ENCODE measurements at places on chromosomes 5 and 9.

- peak; percentile 31 for DNase-seq
Observed at GRCh38 chr9:110509792-110510191, 69.7 kb downstream of the SVEP1 start.

GRCh38 chr5:80149161-80149609, 106.7 kb downstream of the SERINC5 start:
- DNase-seq = no peak

DNA sequence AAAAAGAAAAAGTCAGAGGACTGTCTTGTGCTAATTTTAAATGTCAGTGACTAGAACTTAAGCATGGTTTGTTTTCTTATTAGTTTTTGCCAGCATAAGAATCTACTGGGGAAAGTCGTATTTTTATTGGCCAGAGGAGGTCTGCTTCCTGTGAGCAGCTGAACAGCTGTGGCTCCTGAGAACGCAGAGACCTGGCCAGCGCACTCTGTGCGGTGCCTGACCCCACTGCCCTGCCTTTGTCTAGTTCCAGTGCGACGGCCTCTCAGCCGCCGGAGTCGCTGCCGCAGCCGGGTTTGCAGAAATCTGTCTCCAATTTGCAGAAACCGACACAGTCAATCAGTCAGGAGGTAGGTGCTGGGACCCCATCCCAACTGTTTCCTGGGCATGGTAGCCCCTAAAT, 42.5 kb downstream of the PRRC2B start:
- DNase-seq = no peak

DNA sequence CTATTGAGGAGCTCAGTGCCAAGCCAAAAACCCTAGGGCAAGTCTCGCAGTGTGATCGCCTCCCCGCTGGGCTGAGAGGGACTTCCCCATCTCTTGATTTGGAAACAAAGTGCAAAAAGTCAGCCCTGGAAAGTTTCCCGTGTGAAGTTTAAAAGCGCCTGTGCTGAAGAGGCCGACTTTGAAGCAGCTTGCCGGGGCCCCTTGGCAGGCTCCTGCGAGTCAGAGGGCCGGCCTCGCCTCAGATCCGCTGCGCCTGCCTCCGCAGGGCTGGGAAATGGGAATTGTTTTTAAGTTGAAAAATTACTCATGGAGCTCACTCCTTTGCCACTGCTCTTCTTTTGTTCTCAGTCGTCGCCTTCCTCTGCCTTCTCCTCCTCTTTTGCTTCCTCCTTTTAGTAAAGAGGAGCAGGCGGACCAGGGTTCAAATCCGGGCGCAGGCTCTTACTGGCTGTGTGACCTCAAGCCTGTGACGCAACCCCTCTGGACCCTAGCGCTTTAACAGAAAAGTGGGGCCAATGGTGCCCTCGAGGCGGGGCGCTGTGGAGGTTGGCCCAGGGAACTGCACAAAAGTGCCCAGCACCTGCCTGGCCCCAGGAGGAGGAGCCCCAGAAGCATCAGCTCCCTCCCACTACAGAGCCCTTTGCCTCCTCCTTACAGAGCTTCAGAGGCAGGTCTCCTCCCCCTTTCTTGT, 14.7 kb upstream of the LHX2 start:
- no peak for DNase-seq

GRCh38 chr5:6350277-6351090, 27.9 kb downstream of the MED10 start:
- no peak for DNase-seq

- DNase-seq = no peak
Observed at GRCh38 chr9:116002624-116003023, 151.0 kb upstream of the PAPPA start.

DNA sequence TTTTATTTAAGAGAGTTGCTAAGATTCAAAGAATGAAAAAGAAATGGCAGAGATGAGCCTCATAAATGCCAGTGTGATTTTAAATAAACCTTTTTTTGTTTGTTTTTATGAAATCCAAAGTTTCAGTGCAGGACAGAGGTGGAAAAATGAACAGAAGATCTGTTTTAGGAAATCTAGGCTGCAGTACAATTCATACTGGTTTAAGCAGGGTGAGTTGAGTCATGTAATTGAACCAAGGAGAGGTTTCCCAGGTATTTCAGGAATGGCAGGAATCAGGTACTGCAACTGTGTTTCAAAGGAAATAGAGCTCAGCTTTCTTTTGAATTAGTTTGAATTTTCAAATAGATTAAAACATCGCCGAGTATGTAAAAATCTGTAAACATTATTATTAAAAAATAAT, 3.0 kb upstream of the ANKRD31 start:
- DNase-seq = no peak

DNA sequence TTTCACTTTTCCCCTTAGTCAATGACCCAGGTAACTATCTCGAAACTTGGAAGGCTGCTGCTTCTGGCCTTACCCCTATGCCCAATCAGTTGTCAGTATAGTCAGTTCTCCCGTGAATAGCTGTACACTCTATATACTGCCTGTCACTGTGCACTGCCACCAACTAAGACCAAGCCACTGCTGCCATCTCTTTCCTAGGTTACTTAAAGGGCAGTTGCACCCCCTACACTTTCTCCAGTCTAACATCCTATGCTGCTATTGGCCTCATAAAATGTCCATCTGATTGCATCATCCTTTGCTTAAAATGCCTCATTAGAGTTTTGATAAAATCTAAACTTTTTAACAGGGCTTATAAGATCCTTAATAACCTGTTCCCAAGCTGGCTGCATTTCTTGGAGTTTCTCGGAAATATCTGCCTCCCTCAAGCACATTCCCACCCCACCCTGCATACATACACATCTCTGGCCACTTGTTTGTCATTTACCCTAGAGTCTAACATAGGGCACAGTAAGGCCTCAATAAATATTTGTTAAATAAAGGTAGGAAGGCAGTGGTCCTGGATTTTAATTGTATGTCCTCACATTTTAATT, 32.8 kb upstream of the TNFAIP8 start:
- DNase-seq = no peak

DNA sequence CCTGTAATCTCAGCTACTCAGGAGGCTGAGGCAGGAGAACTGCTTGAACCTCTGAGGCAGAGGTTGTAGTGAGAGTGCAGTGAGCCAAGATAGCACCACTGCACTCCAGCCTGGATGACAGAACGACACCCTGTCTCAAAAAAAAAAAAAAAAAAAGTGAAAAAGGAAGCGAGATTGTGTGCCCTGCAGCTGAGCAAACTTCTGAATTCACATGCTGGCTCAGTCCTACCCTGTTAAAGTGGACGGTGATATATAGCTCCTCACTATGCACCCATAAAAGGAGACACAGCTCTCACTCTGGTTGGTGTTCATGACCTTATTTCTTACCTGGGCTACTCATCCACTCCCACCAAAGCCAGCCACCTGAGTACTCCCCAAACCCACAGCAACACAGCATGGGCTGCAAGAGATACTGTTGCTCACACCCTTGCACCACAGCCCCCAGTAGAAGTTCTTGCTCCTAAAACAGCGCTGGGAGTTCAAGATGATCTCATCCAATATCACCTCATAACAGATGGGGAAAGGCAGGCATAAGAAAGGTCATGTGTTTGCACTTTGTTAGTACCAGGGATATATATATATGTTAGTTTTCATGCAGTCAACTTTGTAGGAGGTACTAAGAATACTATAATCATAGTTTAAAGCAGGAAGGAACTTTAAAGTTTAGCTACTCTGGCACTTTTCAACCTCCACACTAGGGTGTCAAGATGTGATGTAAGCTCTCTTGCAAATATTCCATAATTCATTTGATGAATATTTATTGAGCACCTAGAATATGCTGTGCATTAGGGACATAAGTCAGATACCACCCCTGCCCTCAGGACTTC, 4.0 kb downstream of the TTLL11 start:
- no peak for DNase-seq

DNA sequence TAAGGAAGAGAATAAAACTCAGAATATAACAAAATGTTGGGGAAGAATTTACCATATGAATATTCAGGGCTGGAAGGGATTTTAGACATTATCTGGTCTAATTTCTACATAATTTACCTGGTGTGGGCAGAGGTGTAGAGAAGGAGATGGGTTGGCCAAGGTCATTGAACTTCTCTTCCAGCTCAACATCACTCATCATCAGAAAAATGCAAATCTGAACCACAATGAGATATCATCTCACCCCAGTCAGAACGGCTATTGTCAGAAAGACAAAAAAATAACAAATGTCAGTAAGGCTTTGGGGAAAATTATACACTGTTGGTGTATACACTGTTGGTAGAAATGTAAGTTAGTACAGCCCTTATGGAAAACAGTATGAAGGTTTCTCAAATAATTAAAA, 121.7 kb downstream of the PTTG1 start:
- no peak for DNase-seq

DNA sequence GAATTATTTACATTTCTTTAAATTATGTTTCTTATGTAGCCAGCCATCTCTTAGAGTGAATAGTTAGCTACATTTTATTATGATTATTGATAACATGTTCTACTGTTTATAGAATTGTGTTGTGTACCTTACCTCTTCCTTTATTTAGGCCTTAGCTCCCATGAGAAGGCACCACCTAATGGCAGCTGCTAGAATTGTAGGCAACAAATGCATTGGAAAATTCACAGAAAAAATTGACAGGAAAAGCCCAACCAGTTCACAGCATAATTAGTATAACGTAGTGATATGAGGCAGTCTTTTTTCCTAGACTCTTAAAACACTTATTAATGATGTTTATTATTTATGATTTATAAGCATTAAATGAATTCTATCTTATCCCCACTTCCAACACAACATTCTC, 175.8 kb downstream of the WDR70 start:
- DNase-seq = peak; percentile 30

DNA sequence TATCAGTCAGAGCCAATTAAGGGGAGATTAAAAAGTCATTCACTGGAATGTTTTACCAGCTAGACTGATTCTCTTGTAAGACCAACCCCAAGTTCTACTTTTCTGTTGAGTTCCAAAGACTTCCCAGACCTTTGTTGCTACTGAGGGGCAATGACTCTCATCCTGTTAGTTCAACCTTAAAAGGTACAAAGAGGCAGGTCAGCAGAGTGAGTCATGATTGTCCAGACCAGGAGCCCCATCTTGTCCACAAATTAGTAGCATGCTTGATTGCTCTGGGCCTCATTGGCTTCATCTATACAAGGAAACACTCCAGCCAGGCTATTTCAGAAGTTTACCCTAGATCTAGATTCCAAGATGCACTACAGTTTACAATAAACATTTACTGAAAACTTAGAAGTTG, 79.9 kb upstream of the IL7R start:
- no peak for DNase-seq

- no peak for DNase-seq
Observed at GRCh38 chr5:172637110-172637580, 3.9 kb upstream of the NEURL1B start.

DNA sequence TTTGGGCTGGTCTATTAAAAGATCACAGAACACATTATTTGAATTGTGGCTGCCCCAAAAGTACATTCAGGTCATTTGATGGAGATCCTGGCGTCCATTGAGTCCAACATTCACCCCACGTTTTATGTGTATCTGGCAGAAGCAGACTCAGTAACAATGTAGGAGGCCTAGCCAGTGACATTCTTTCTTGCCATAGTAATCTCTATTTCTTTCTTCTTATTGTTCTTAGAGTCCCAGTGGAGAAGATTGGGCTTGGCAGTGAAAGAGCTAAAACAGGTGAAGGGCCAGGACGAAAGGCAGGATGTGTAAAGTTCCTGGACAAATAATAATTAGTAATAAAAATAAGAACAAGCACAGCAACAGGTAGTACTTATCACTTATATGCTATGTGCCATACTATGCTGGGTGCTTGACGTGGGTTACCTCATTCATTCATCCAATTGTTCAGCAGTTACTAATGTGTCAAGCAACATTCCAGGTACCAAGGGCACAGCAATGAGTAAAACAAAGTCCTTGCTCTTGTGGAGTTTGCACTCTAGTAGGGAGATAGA, 12.6 kb upstream of the ANKH start:
- DNase-seq = no peak

DNA sequence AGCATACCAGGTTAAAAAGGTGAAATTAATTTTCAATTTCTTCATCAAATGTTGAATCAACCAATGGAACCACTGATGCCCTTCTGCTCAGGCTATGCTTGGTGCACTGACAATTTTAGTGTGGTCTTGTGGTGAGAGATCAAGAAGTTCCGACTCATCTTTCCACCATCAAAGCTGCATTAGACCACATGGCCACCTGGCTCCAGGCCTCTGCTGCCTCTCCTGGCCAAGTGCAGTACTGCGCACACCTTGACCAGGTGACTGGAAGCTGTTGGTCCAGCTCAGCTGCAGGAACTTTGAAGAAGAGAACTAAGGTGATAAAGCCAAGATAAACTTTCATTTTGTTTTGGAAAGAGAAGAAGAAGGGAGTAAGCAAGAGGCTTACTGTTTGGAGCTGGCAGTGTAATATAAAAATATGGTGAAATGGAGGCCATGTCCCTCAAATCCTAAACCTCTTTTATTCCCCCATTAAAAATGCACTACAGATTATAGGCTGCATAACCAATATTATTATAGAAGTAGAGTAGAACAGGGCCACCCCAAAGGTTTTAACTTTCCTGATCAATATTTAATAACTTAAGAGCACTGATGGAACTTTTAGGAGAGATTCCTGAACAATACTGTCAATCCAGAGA, 315.5 kb upstream of the C9orf72 start:
- DNase-seq = no peak

DNA sequence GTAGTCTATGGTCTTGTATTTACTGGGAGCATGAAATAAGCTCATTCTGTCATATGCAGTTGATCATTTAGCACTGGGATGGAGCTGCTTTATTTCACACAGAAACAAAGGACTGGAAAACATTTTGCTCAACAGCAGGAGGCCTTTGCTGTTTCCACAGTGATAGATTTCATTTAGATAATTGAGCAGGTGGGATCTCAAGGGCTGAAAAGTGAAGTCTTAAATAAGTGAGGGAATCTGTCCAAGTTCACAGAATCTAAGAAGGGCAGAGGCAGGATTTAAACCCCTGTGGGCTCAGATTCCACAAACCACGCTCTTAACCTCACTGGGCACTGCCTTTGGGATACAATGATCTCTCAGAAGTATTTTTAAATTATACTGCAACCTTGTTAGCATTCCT, 47.8 kb downstream of the PRLR start:
- DNase-seq = no peak

GRCh38 chr5:165351342-165351741, 1845.9 kb downstream of the MAT2B start:
- no peak for DNase-seq

- no peak for DNase-seq
Observed at GRCh38 chr9:109862452-109862851, 82.5 kb downstream of the PALM2AKAP2 start.

GRCh38 chr5:6780802-6781391, 67.7 kb downstream of the TENT4A start:
- DNase-seq = peak; percentile 13

DNA sequence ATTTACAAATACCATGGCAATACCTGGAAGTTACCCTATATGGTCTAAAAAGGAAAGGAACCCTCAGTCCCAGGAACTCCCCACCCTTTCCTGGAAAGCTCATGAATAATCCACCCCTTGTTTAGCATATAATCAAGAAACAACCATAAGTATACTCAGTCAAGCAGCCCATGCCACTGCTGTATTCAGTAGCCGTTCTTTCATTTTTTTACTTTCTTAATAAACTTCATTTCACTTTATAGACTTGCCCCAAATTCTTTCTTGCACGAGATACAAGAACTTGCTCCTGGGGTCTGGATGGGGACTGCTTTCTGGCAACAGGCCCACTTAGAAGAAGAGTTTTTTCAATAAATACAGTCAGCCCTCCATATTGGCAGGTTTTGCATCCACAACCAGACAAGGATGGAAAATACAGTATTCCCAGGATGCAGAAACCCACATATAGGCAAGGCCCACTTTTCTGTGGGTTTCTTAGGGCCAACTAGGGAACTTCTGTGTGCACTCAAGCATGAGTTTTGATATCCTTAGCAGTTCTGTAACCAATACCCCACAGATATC, 2.8 kb upstream of the TBCA start:
- no peak for DNase-seq

- no peak for DNase-seq
Observed at GRCh38 chr9:134365791-134366222, 39.6 kb downstream of the RXRA start.
